ENCODE measurements at places on chromosomes 5 and 9. TPM values are rescaled to one million over a fixed set of nuclear protein-coding genes. Genes with fewer than 3 reads are reported as not detected.

- no peak for DNase-seq
These were observed 710.4 kb downstream of the IRX1 start for GRCh38 chr5:4306057-4306456.

Gene CDH18
- total RNA-seq: 0.75 TPM

Gene RALGPS1
- total RNA-seq: 9.1 TPM

Gene LCN6
- total RNA-seq: 3.2 TPM

- DNase-seq: no peak
These were observed 122.0 kb downstream of the COL23A1 start for GRCh38 chr5:178468196-178468685.

DNA sequence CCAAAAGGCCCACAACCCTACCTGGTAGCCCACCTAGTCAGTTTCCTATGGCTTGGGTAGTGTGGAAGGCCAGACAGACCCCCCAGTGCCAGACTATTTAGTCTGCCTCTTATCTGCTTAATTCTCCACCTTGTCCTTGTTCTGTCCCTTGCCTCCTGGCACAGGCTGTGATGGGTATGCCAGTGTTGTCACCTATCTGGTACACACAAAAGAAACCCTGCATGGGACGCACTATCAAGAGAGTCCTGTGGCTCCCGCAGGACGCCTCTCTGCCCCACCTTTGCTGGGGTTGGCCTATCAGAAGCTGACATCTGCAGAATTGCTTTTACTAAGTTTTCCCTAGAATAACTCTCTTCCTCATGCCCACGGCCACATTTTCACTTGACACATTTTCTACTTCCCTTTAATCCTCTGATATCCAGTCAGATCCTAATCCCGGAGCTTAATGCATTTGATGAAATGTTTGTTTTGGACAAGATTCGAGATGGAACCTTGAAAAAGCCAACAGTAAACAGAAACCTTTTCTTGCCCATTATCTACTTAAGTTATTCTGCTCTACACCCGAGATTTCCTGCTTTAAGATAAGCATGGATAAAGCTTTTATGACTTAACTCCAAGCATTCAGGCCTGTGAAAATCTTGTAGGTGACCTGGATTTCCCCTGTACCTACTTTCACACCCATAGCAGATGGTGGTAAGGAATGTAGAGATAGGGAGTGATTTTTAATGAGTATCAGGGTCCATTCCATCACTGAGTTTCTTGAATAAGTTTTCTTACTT, 468.5 kb downstream of the ZNF608 start:
- no peak for DNase-seq

DNA sequence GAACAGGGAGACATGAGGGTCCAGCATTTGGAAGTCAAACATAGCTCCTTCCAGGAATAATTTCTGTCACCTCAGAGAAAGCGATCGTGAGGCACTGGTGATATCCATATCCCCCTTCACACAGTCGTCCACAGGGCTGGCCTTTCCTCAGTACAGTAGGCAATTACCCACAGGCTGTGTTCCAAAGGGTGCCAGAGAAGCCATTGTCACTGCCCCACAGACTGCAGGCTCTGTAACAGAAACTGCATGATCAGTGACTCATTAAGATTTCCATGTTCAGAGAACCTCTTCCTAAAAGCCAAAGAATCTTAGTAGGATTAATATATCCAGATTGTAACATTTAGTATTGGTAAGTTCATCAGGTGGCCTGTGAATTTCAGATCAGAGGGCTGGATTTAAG, 127.6 kb downstream of the RPS23 start:
- no peak for DNase-seq

Gene FOXD4L5
- 0.12 TPM for total RNA-seq

DNA sequence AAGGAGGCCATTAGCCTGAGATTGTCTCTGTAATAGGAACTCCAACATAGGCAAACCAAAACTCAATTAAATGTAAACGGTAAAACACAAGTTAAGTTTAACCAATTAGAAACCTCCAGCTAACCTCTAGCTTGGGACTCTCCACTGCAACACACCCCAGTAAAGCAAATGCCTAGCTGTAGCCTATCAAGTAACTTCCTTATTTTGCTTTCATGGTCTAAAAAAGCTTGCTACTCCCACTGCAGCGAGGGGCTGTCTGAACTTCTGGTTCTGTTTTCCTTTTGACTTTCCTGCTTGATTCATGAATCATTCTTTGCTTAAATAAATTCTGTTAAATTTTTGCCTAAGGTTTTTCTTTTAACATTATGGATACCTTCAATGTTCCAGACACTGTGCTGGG, 24.4 kb upstream of the C5orf46 start:
- DNase-seq: no peak

- no peak for DNase-seq
These were observed 206.7 kb downstream of the FAM114A2 start for GRCh38 chr5:153831973-153832372.

- peak; percentile 50 for DNase-seq
These were observed 20.1 kb upstream of the SARDH start for GRCh38 chr9:133758228-133758627.

- DNase-seq: no peak
These were observed 19.6 kb downstream of the ARHGEF37 start for GRCh38 chr5:149600932-149601331.

Gene ADAMTSL1
- 2.1 TPM for total RNA-seq

DNA sequence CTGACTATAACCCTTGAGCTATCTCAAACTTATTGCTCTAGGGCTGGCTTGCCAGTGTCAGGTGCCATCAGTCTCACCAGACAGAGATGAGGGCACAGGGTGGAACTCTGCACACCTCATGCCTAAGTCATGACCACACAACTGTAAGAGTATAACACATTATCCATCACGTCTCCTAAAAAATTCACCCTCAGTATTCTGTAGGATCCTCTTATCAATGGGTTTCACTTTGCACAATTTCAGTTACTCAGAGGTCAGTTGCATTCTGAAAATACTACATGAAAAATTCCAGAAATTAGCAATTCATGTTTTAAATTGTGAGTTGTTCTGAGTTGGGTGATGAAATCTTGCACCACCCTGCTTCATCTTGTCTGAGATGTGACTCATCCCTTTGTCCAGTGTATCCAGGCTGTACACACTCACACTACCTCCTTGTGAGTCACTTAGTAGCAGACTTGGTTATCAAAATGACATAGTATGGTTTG, 690.9 kb upstream of the CDH18 start:
- DNase-seq: no peak

- DNase-seq: no peak
These were observed 7.3 kb downstream of the PAPPA start for GRCh38 chr9:116160676-116161571.

Gene PCDHGC5
- total RNA-seq: 0.98 TPM

DNA sequence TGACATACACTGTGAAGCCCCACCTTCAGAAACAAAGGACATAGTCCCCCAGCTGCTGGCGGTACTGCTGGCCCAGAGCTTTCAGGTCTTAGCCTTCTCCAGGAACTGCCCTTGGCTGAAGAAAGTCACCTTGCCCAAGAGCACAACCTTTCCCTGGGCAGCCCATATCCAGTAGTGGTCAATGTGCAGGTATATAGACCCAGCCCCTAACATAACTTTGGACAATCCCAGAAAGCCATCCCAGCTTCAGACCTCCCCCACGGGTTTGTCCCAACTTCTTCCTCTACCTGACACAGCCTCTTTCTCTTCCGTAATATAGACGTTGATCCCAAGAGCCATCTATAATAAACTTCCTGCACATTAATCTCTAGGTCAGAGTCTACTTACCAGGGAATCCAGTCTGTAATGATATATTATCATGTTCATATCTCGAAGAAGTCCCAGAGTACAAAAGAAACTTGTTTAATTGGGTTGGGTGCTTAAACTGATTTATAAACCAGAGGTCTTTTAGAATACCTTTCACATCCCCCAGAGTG, 157.4 kb downstream of the SNCAIP start:
- DNase-seq: no peak

Gene TEK
- total RNA-seq: 2.1 TPM

DNA sequence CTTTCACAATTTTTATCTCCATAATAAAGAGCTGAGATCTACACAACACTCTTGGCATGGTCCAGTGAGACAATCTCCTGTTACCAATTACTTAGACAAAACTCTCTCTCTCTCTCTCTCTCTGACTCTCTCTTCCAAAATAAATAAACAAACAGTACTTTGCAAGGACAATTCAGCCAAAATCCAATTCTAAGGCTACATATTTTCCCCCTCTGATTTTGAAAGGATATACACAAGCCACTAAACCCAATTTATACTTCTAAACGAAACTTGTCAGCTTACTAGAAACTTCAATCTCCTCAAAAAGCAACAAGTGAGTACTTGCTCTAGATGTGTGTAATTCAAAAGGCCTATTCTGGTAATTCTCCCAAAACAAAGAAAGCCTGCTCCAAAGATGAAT, 26.3 kb upstream of the TNPO1 start:
- DNase-seq: no peak

Gene CATSPER3
- 1.3 TPM for total RNA-seq

Gene IARS1
- total RNA-seq: 51.3 TPM

Gene TNFSF15
- 0.13 TPM for total RNA-seq

Gene PTCD2
- 2.8 TPM for total RNA-seq

- DNase-seq: no peak
These were observed 364.7 kb upstream of the CD180 start for GRCh38 chr5:67561151-67561932.

All from pancreas (tissue), 10 donors.